Cortex of kidney (tissue), 1 donor: ENCODE measurements at places on chromosomes 7 and 10.

DNA sequence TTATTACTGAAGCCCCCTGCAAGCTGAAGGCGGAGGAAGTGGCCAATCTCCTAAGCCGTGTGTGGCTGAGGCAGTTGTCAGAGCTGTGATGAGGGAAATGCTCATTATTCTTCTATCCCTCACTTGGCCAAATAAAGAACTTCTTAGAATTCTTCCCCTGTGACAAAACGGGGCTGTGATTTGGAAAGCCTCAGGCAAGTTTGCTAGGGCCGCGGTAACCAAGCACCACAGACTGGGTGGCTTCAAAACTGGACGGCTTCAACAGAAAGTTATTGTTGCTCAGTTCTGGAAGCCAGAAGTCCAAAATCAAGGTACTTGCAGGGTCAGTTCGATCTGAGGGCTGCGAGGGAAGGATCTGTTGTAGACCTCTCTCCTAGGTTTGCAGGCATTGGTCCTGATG, 72.3 kb upstream of the STEAP1B start:
- DNase-seq = no peak

DNA sequence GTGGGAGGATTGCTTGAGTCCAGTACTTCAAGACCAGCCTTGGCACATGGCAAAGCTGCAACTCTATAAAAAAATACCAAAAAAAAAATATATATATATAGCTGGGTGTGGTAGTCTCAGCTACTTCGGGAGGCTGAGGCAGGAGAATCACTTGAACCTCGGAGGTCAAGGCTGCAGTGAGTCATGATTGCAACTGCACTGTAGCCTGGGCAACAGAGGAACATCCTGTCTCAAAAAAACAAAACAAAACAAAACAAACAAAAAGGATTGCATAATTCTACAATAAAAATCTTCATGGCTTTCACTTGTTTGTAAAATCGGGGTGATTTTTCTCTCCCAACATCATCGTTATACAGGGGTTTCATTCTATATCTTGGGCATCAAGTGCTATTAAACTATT, 35.1 kb downstream of the GUSB start:
- no peak for DNase-seq

GRCh38 chr7:81949306-81949705, 179.5 kb upstream of the HGF start:
- no peak for DNase-seq

DNA sequence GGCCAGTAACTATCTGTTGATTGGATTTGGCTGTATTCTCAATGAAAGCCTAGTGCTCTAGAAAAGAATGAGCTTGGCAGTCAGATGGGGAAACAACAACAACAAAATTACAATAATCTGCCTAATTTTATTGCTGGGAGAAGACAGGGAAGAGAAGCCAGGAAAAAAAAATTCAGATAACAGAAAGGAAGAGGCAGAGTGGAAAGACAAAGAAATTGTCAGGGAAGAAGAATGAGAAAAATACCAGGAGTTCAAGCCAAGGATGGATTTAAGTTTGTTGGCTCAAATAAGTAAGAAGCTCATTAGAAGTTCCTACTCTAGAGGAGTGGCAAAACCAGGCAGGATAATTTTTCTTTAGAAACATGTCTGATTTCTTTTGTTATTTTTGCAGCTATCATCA, 45.9 kb upstream of the PRKG1 start:
- no peak for DNase-seq

GRCh38 chr7:131066635-131067034, 261.0 kb upstream of the MKLN1 start:
- DNase-seq = no peak

DNA sequence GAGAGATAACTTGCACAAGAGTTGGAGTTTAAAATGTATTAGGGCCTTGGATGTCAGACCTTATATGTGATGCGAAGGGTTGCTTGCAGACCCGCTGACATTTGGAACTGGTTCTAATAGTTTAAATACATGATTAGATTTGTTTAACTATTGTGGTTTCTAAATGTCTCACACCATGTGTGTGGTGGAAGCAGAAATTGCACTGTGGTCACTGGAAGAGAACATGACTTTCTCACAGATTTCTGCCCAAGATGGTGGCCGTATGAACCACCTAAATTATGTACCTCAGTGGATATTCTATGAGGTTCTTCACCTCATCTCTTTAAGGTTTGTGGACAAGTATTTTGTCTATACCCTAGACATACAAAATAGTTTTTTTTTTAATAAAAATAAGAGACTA, 8.2 kb upstream of the C1QL3 start:
- no peak for DNase-seq

DNA sequence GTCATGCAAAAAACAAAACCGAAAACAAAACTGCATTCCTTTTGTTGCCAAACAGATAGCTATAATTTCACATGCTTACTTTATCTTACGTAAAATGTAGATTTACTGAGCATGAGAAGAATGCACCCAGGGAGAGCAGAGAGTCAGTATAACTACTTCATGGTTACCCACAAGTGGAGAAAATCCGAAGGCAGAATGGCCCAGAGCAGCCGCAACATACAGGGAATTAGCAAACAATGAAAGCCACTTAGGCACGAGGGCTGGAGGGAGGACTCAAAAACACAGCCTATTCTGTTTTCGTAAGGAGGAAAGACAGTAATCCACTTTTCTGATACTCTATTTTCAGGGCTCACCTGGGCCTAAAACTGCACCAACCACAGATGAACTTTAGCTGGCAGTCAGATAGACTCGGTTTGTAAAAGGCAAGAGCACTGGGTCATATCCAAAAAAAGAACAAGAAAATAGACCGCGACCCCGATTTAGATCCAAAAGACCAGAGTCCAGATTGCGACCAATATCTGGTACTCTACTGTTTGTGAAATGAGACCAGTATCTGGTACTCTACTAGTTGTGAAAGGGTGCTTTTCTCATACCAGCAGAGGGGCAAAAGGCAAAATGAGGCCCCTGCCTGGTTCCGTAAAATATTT, 1.3 kb downstream of the ITPRIP start:
- DNase-seq = no peak

DNA sequence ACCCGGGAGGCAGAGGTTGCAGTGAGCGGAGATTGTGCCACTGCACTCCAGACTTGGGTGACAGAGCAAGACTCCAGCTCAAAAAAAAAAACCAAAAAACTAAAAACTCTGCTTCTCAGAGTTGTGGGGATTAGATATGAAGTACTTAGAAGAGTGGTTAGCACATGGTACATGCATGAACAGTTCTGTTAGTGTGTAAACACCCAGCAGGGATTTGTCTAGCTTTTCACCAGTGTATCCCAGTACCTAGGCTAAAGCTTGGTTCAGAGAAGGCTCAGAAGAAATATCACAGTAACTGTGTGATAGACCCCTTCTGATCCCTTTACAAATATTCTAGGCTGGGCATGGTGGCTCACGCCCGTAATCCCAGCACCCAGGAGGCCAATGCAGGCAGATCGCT, 9.5 kb downstream of the PPIA start:
- DNase-seq = no peak

GRCh38 chr10:60236869-60237524, 152.7 kb downstream of the ANK3 start:
- no peak for DNase-seq

GRCh38 chr10:126533644-126534043, 136.8 kb downstream of the C10orf90 start:
- DNase-seq = no peak

- no peak for DNase-seq
Observed at GRCh38 chr10:12081879-12082557, 13.3 kb downstream of the DHTKD1 start.

GRCh38 chr7:98283887-98284222, 2.4 kb downstream of the BRI3 start:
- DNase-seq = no peak

GRCh38 chr7:159197066-159197975, 52.7 kb upstream of the VIPR2 start:
- DNase-seq = no peak

DNA sequence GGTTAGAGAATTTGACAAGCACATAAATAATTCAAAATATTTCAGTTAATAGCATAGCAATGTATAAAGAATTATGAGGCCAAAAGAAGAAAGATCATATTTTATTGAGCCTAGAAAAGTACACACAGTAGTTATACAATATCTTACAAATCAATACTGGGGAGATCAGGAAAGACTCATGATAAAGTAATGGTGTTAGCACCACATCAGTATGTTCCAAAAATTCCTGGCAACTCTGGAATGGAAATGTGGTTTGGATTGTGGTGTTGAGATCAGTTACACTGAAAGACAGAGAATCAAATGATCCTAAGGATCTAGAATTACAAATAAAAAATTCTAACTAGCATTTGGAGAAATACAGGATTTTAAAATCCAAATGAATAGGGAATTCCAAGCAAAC, 420.5 kb upstream of the CNTNAP2 start:
- no peak for DNase-seq

DNA sequence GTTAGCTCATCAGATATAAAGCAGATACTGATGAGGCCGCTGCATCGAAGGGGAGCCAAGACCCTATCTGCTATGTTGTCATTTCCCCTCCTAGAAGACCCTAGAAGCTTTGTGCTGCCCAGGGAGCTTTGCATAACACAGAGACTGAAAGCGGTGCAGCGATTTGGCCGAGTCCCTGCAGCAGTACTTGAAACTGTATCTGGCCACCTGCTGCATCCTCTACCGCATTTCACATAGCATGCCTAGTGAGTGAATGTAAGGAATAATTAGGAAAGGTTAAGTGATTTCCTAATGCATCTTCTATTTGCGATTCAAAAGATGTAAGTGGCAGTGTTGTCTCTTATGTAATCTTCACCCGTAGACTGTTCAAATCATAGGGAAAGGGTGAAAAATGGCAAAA, 106.7 kb downstream of the LRMDA start:
- no peak for DNase-seq

- DNase-seq = no peak
Observed at GRCh38 chr7:92813390-92814024, 22.9 kb downstream of the CDK6 start.

DNA sequence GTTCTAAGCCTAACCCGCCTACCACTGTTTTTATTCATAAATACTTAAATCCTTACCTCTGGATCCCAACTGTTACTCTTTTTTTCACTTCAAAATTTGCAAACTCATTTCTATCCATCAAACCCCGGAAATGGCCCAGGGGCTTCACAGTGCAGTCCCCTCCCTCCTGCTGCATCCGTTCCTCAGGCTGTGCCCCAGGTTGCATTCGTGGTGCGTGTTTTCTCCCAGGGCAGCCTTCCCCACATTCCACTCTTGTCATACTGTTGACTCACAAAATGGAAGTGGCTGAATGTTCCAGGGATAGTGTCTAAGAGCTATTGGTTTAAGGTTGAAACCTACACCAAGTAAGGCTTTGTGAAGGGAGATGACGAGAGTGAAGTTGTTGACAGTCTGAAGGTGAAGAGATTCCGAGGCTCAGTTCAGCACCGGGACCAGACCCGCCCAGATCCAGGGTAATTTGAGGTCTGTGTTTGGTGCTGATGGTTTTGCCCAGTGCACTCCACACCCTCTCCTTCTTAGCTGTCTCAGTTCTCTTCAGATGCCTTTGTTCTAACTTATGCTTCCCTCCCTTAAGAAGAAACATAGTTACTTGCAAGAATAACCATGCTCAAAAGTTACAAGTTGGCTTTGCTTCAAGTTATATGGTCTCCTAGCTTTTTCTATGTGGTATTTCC, 7.7 kb downstream of the INSIG1 start:
- DNase-seq = no peak

DNA sequence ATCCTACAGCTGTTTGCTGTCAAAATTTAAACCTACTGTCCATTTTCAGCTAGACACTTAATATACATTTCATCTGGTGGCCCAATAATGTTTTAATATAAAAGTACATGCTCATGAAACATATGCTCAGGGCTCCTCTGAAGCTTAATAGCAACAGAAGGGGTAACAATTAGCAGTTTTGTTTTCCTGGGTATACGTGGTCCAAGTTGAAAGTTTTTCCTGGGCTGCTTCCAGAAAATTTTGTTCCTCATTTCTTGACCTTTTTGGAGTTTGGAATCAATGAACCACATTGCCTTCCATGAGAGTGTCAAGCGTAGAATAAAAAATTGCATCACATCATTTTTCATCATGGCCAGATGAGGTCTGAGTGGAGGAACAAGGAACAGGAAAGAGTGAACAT, 537.3 kb upstream of the MGMT start:
- no peak for DNase-seq

DNA sequence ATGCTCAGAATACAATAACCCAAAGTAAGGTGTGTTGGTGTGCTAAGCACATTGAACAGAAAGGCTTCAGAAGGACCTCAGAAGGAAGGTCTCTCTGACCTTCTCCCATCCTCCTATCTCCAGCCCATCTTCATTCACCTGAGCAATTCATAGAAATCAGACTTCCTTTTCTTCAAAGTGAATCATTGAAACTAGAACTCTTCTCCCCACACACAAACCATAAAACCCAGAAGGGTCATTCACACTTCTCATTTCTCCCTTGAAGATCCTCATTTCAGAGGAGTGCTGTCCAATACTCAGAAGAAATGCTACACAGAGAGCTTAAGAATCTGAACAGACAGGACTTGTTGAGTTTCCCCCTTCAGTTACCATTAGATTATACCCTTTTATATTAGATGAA, 89.5 kb downstream of the VWDE start:
- DNase-seq = no peak

DNA sequence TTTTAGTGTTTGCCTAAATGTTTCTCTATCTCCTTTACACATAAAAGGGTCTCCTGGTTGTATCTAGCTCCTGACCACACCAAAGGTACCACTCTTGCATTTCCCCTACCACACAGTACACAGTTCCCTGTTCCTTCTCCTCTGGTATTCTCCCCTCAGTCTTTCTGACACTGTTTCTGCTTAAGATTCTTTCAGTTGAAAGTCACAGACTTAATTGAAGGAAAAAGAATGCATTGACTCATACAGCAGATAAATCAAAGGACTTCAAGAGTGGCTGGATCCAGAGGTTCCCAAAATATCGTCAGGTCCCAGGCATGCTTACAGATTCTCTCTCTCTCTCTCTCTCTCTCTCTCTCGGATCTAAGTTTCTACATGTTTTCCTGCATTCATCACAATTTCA, 185.6 kb upstream of the LRGUK start:
- DNase-seq = no peak

DNA sequence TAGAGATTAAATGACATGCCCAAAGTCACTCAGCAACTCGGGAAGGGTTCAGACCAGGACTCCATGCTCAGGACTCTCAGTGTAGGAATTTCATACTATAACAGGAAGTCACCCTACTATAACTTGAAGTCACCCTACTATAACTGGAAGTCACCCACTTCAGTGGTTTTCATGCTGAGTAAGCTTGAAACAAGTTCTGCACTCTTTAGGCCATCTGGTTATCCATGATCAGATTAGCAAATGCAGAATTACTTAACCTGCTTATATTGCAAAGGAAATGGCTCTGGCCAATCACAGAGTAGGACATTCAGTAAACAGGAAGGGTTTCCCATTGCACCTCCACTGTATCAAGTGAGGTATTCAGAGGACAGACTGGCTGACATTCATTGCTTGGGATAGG, 1240.4 kb downstream of the GATA3 start:
- no peak for DNase-seq

DNA sequence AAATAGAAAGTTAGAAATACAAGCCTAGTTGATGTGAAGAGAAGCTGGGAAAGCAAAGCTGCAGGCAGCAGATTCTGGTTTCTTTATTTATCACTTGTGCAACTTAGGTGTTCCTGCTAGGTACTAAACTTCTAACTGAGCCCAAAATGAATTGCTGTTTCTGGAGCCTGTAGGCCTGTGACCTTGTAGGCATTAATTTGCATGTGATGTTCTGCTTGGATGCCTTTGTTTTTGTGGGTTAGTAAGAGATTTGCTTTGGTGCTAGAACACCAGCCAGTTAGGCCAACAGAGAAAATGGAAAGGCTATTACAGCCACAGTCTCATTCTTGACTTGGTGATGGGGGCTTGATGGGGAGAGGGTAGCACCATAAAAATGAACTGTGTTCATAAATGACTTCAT, 370.7 kb downstream of the PPP1R3A start:
- no peak for DNase-seq
